Body of pancreas (tissue), 4 donors: ENCODE measurements at places on chromosomes 12 and 14. TPM values are rescaled to one million over a fixed set of nuclear protein-coding genes. Genes with fewer than 3 reads are reported as not detected.

The FITM1 gene
- 12.2 TPM for total RNA-seq

The CCDC175 gene
- not detected for total RNA-seq

The YEATS4 gene
- total RNA-seq: 14.3 TPM

The FOXG1 gene
- total RNA-seq: not detected

The CFAP251 gene
- 7.0 TPM for total RNA-seq

The ARID4A gene
- total RNA-seq: 23.6 TPM

The KRT72 gene
- total RNA-seq: not detected

The RAD51B gene
- total RNA-seq: 12.2 TPM

The NRIP2 gene
- total RNA-seq: 0.26 TPM

The ADSS1 gene
- total RNA-seq: 4.0 TPM

The BATF gene
- not detected for total RNA-seq

The SERPINA9 gene
- not detected for total RNA-seq

The RPS6KL1 gene
- total RNA-seq: 8.0 TPM

The GPHN gene
- 25.7 TPM for total RNA-seq

The OSGEP gene
- total RNA-seq: 53.4 TPM

The C12orf54 gene
- total RNA-seq: not detected

The TMEM116 gene
- 8.0 TPM for total RNA-seq

The LYZ gene
- 18.8 TPM for total RNA-seq

The DDN gene
- total RNA-seq: not detected

The MYH6 gene
- total RNA-seq: 0.26 TPM

The SYNE3 gene
- total RNA-seq: 7.3 TPM

The TMEM63C gene
- 3.6 TPM for total RNA-seq

The OAS2 gene
- 1.6 TPM for total RNA-seq
